ENCODE measurements at places on chromosomes 7 and 10. TPM values are rescaled to one million over a fixed set of nuclear protein-coding genes. Genes with fewer than 3 reads are reported as not detected.

DNA sequence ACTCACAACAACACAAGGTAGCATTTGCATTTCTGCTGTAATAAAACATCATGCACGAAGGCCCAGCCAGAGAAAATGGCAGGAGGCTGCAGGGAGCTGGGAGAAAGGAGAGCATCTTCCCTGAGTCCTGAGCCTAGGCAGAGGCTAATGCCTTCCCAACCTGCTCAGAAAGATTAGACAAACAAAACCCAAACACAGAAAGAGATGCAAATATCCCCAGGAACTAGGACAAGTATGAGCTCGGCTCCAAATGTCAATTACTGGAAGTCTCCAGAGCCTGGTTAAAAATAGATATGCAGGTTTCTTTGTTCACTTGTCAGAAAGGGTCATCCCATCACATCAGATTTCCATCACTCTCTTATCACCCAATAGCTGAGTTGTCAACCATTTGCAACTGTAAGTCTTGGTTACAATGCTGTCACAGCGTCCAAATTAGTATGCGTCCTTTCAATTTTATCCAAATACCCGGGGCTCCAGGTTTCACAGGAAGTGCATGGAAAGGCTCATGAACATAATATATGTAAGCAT is 316.5 kb upstream of the CELF2 start:
- DNase-seq, result no peak

DNA sequence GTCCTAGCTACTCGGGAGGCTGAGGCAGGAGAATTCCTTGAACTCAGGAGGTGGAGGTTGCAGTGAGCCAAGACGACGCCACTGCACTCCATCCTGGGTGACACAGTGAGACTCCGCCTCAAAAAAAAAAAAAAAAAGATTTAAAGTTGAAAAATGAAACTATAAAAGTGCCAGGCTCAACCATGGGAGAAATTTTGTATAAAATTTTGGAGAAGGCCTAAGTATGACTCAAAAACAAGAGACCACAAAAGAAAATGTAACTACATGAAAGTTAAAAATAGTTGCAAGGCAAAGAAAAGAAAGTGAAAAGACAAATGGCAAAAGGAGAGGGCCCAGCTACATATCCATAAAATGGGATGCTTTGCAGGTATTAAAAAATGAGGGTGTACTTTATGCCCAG is 104.1 kb downstream of the ARHGAP22 start:
- DNase-seq, result no peak

DNA sequence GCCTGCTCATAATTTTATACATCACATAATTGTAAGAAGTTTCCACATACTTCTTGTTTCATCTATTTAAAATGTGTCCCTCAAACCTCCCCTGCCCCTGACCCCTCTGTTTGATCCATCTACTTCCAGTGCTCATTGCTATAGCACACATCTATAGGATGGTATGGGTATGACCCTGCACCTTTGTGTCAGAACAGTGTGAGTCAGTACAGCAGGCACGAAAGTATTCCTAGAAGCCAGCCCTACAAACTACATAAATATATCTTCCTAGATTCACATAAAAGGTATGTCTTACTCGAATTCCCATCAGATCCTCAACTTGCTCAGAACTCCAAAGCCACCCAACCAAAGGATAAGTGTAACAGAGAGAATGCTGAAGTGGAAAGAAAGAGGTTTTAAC is 25.7 kb upstream of the ING3 start:
- DNase-seq, result no peak

GRCh38 chr7:143018931-143019330 is 8.0 kb downstream of the OR9A2 start:
- peak; percentile 73 for DNase-seq

DNA sequence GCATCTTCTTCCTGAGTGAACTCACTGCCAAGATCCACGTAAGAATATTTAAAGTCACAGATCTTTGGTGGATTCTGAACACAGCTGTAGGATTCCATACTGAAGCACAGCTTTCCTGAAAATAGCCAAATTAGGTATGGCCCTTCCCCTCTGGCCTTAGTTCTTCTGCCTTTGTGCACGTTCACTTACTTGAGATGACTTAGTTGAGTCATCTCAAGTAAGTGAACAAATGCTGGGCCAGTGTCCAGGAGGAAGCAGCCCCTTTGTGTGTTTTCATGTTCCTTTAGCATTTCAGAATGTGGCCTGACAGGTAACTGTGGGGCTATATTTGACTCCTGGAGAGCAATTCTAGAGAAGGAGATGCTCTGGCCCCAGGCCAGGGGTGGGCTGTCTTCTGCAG is 51.5 kb downstream of the CCNY start:
- DNase-seq, result peak; percentile 58

DNA sequence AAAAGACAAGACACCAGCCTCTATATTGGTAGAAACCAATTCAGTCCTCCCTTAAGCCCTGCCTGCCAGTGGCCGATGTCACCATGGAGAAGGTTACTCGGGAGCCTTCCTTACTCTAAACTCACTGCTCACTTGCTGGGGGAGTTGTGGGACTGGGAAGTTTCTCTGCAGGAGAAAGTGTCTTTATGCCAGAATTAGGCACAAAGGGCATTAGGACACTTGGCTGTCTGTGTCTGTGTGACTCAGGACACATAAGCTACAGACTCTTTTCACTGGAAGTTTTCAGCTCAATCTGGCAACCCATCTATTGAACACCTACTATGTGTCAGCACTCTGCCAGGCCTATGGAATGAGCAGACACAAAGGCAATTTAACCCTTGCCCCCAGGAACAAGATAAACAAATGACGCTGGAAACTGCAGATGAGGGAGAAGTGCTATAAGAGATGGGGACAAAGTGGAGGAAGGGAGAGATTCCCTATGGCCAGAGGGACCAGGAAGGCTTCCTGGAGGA is 49.5 kb upstream of the CACUL1 start:
- DNase-seq, result no peak

HERC4 gene
- 33.2 TPM for total RNA-seq

FOXK1 gene
- 21.2 TPM for total RNA-seq

ARMC3 gene
- total RNA-seq, result not detected

SGCE gene
- 85.8 TPM for total RNA-seq

FERD3L gene
- not detected for total RNA-seq

TMEM184A gene
- total RNA-seq, result under 0.01 TPM

LRRN3 gene
- 0.13 TPM for total RNA-seq

SYT15 gene
- 0.39 TPM for total RNA-seq
